ENCODE measurements at places on chromosomes 7 and 10.

DNA sequence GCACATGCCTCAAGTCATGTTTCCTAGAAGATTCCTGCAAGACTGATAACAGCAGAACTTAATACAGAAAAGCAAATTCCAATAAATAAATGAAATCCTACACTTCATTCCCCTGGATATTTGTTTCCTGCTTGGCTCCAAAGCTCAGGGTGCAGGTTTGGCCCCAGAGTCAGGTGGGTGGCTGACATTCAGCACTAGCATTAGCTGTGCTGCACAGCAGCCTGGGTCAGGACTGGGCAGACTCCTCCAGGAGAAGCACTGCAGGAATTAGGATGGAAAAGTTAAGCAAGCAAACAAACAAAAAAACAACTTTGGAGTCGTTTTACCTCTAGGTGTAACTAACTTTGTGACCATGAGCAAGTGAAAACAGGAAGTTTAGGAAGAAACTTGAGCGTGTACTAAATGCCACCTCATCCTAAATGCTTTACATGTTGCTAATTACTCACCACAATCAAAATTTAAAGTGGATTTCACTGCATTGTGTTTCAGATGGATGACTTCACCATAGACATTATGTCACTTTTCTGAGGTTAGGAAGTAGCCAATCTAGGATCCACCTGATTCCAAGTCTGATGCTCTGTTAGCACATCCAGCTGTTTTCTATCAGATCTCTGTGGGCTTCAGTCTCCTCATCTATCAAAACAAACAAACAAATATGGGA lies 239.4 kb downstream of the C7orf25 start:
- no peak for DNase-seq

DNA sequence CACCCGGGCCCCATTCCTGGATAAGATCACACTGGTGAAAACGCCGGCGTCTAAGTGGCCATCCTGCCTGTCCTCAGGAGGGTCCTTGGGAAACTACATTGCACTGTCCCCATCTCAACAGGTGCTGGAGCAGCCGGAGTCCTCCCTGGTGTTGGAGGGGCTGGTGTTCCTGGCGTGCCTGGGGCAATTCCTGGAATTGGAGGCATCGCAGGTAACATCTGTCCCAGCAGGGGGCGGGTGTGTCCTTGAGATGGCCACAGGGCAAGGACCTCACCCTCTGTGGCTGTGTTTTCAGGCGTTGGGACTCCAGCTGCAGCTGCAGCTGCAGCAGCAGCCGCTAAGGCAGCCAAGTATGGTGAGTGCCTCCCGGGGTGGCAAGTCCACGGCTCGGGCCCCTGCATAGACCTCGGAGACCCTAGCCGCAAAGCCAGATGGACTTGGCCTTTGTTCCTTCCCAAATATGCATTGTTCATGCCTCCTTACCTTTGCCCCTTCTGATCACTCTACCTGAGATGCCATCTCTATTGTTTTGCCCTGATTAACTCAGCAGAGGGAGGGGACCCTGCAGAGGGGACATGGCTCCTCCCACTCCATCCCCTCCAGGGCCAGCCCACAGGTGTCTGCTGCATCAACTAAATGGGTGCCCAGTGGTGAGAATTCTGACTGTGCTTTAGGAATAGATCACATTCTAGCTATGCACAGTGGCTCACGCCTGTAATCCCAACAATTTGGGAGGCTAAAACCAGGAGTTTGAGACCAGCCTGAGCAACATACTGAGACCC lies 23.8 kb downstream of the ELN start:
- peak; percentile 48 for DNase-seq

DNA sequence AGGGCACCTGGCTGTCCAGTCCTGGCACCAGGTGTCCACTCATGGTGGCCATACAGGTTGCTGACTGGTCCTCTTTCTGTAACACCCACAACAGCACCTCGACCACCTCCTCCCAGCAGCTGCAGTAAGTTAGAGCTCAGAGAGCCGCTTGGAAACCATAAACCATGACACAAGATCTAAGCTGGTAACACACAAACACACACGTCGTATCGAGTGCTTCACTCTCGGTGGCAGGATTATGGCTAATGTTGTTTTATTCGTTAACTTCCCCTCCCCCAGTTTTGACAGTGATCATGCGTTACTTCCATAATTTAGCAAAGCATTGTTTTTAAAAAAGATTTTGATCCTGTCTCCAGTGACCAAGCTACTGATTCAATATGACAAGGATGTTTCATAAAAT lies 59.7 kb downstream of the CAMK2B start:
- DNase-seq: no peak

DNA sequence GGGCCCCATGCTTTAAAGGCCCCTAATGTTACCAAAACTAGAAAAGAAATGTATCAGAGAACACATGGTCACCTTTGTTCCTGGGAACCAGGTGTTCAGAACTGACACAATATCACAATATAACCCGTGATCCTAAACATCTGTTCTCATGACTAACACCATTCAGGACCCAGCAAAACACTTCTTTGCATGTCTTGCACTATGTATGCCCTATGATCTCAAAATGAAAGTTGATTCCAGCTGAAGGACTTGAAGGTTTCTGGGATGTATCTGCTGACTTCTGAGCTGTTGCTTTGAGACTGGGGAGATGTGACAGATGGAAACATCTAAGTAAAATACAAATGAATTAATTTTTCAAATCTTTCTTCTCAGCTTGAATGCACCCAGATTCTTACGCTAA lies 37.5 kb upstream of the PIK3CG start:
- DNase-seq: no peak

GRCh38 chr10:122249303-122249850 lies 21.7 kb upstream of the BTBD16 start:
- no peak for DNase-seq

GRCh38 chr10:94416896-94417295 lies 14.6 kb downstream of the TBC1D12 start:
- no peak for DNase-seq

DNA sequence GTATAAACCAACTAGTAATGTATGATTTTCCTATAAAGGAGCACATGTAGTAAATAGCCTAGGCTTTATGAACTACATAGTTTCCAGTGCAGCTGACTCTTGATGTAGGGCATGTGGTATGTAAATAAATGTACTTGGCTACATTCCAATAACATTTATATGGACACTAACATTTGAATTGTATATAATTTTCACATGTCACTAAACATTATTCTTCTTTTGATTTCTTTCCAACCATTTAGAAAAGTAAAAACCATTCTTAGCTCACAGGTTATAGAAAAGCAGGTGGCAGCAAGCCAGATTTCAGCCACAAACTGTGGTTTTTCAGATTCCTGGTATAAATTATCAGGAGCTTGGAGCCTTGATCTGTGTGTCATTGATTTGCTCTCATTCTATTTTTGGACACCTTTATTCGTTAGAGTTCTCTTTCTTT lies 1182.0 kb downstream of the CNTNAP2 start:
- no peak for DNase-seq

- DNase-seq: no peak
These were observed 354.7 kb downstream of the HGF start for GRCh38 chr7:81415181-81415580.

DNA sequence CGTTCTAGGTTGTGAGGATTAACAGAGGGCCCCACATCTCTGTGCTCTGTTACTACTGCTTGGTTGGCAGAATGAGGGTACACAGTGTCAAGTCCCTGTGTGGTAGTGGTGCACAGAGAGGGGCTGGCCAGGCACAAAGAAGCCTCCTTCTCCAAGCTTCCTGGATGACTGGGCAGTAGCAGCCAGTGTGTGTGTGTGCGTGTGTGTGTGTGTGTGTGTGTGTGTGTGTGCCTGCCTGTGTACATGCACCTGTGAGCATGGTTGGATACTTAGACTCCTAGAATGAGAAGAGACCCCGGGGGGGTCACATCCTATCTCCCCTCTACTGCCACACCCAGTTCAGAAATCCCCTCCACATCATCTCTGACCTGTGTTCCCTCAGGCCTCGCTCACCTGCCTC lies 146.7 kb upstream of the UNC5B start:
- DNase-seq: no peak

Data from RWPE1 (cell line).